ENCODE measurements at places on chromosomes 16 and 17.

GRCh38 chr16:24023621-24024020 is 187.8 kb downstream of the PRKCB start:
- no peaks in the 10 kb centered on the region for H3K27me3 ChIP-seq
- no peaks in the 10 kb centered on the region for H3K4me1 ChIP-seq
- no peak overlapping the region for H3K4me3 ChIP-seq
- H3K36me3 ChIP-seq: no peaks in the 10 kb centered on the region
- no peak for DNase-seq

GRCh38 chr17:11644265-11645212 is 46.3 kb downstream of the DNAH9 start:
- no peak for DNase-seq
- H3K4me1 ChIP-seq: no peaks in the 10 kb centered on the region
- H3K4me3 ChIP-seq: no peak overlapping the region
- no peaks in the 10 kb centered on the region for H3K36me3 ChIP-seq

GRCh38 chr17:76736349-76737081 is 616 bp downstream of the SRSF2 start:
- peak overlapping the region; percentile 99 for H3K27ac ChIP-seq
- H3K27me3 ChIP-seq: no peaks in the 10 kb centered on the region
- no peak for DNase-seq
- no peaks in the 10 kb centered on the region for H3K36me3 ChIP-seq
- H3K4me1 ChIP-seq: peaks cover 72% of the 10 kb centered on the region

- no peak overlapping the region for H3K27ac ChIP-seq
- no peaks in the 10 kb centered on the region for H3K27me3 ChIP-seq
- no peaks in the 10 kb centered on the region for H3K36me3 ChIP-seq
- no peak overlapping the region for H3K4me3 ChIP-seq
These were observed 19.7 kb upstream of the CBX2 start for GRCh38 chr17:79758271-79758670.

DNA sequence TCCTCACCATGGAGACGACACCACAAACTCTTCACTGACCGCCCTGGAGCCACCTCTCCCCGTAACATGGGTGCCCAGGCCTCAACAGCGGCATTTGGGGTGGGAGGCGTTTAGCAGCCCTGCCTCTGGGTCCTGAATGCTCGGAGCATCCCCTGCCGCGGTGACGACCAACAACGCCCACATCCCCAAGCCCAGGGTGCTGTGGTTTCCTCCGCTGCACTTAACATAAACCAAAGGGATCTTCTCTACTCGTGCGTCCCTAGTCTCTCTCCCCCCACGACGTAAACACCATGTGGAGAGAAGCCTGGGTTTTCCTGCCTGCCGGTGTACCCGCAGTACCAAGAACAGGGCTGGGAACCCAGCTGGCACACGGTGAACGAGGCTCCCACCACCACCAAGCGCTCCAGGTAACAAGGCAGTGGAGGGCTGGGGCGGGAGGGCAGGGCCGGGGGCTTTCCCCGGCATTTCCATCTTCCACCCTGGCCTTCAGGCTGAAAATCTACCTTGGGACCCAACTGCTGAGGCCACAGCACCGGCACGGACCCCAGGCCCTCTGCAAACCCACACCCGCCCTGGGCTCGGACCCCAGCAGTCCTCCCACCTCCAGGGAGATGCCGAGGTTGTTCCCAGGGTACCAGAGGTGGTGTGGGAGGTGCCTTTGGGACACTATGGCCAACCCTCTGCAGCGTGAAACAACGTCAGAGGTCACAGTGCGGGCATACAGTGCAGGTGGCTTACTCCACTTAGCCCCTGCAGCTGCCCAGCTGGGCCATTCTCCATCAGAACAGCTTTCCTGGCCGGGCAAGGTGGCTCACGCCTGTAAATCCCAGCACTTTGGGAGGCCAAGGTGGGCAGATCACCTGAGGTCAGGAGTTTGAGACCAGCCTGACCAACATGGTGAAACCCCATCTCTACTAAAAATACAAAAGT is 54.3 kb downstream of the TIMM22 start:
- peaks cover 38% of the 10 kb centered on the region for H3K36me3 ChIP-seq
- H3K27ac ChIP-seq: no peak overlapping the region
- no peaks in the 10 kb centered on the region for H3K27me3 ChIP-seq
- H3K4me1 ChIP-seq: no peaks in the 10 kb centered on the region
- no peak overlapping the region for H3K4me3 ChIP-seq

GRCh38 chr17:12958786-12959185 is 59.0 kb downstream of the ELAC2 start:
- no peak for DNase-seq
- no peak overlapping the region for H3K4me3 ChIP-seq
- no peak overlapping the region for H3K27ac ChIP-seq
- H3K36me3 ChIP-seq: peaks cover 7% of the 10 kb centered on the region
- H3K4me1 ChIP-seq: no peaks in the 10 kb centered on the region

- no peak for DNase-seq
- no peak overlapping the region for H3K4me3 ChIP-seq
- H3K4me1 ChIP-seq: peaks cover 87% of the 10 kb centered on the region
These were observed 4.4 kb downstream of the NHERF2 start for GRCh38 chr16:2031081-2031577.

GRCh38 chr17:77440560-77440981 is 299.8 kb downstream of the SEC14L1 start:
- no peaks in the 10 kb centered on the region for H3K36me3 ChIP-seq
- H3K27me3 ChIP-seq: no peaks in the 10 kb centered on the region
- DNase-seq: no peak
- peak overlapping the region; percentile 81 for H3K27ac ChIP-seq
- H3K4me3 ChIP-seq: no peak overlapping the region
- peaks cover 100% of the 10 kb centered on the region for H3K4me1 ChIP-seq

GRCh38 chr16:49443576-49443975 is 70.0 kb downstream of the C16orf78 start:
- DNase-seq: no peak
- H3K4me1 ChIP-seq: no peaks in the 10 kb centered on the region
- H3K27me3 ChIP-seq: no peaks in the 10 kb centered on the region
- no peak overlapping the region for H3K4me3 ChIP-seq
- no peak overlapping the region for H3K27ac ChIP-seq

- no peaks in the 10 kb centered on the region for H3K36me3 ChIP-seq
- H3K27me3 ChIP-seq: no peaks in the 10 kb centered on the region
- H3K27ac ChIP-seq: no peak overlapping the region
- no peak overlapping the region for H3K4me3 ChIP-seq
These were observed 3.4 kb downstream of the CMTM4 start for GRCh38 chr16:66693149-66693548.

- DNase-seq: no peak
- peaks cover 30% of the 10 kb centered on the region for H3K4me1 ChIP-seq
- H3K27me3 ChIP-seq: no peaks in the 10 kb centered on the region
- no peaks in the 10 kb centered on the region for H3K36me3 ChIP-seq
These were observed 6.1 kb downstream of the PRR29 start for GRCh38 chr17:64004218-64004770.

- no peak overlapping the region for H3K4me3 ChIP-seq
- H3K27me3 ChIP-seq: no peaks in the 10 kb centered on the region
These were observed 149.6 kb downstream of the WWOX start for GRCh38 chr16:78249056-78249455.

DNA sequence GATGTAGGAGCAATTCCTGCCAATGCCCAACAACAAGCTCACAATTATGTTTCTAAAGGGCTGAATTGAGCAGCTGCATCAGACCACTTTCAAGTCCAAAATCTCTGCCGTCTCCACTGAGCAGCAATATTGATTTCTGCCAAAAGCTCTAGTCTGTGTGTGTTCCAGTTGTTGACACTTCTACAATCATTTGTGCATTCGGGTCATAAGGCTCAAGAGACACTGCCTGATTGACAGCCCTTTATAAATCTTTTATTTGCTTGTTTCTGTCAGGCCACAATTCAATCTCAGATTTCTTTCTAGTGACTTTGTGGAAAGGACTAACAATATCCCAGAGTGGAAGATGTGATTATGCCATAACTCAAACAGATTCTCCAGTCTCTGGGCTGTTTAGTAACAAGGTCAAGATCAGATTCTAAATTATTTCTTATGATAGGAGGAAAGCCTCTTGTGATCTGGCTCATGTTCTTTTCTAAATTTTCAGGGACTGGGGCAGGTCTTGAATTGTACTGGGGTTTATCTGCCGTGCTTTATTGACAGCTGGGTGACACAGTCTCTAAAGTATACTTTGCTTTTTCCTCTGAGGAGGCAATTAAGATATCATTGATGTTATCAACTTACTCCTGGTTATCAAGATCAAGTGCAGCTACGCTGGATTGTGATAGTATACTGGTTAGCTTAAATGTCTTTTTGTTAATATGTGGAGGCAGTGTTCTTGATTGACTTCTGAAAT is 377.1 kb downstream of the CNTNAP4 start:
- H3K27ac ChIP-seq: no peak overlapping the region
- no peak for DNase-seq
- no peaks in the 10 kb centered on the region for H3K4me1 ChIP-seq
- H3K27me3 ChIP-seq: no peaks in the 10 kb centered on the region
- no peaks in the 10 kb centered on the region for H3K36me3 ChIP-seq

GRCh38 chr17:50681263-50682200 is 26.2 kb downstream of the ANKRD40 start:
- H3K36me3 ChIP-seq: no peaks in the 10 kb centered on the region
- no peaks in the 10 kb centered on the region for H3K27me3 ChIP-seq
- H3K27ac ChIP-seq: peak overlapping the region; percentile 44
- no peak for DNase-seq
- H3K4me1 ChIP-seq: peaks cover 19% of the 10 kb centered on the region
- H3K4me3 ChIP-seq: no peak overlapping the region

- no peak overlapping the region for H3K4me3 ChIP-seq
- no peak overlapping the region for H3K27ac ChIP-seq
- H3K36me3 ChIP-seq: no peaks in the 10 kb centered on the region
- peaks cover 35% of the 10 kb centered on the region for H3K4me1 ChIP-seq
- no peaks in the 10 kb centered on the region for H3K27me3 ChIP-seq
These were observed 108.7 kb downstream of the SMG6 start for GRCh38 chr17:2194889-2195335.

DNA sequence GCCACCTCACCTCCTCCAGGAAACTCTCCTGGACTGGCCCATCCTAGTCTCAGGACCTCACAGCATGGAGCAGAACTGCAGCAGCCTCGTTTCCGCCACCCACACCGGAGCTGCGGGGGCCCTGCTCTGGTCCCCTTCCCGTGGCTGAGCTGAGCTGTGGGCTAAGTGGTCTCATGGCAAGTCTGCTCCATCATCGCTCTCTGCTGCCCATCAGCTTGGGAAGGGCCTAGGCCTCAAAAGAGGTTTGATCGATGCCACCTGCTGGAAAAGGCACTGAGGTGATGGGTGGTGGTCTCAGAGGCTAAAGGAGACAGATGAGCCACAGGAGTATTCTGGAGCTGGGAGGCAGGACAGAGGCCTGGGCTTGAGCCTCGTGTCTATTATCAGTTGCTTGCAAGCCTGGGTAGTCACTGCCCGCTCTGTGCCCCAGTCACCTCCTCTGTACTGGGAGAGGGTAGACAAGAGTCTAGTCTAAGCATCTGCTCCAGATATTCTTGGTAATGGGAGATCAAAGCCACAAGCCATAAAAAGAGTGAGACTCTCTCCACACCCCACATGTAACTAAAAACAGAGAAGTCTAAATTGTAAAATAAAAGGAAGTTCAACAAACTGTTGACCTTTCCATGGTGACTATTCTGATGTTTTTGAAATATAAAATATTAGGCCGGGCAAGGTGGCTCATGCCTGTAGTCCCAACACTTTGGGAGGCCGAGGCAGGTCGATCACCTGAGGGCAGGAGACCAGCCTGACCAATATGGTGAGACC is 1.6 kb downstream of the ITGAE start:
- H3K4me3 ChIP-seq: no peak overlapping the region
- no peak overlapping the region for H3K27ac ChIP-seq
- DNase-seq: no peak
- H3K27me3 ChIP-seq: no peaks in the 10 kb centered on the region

DNA sequence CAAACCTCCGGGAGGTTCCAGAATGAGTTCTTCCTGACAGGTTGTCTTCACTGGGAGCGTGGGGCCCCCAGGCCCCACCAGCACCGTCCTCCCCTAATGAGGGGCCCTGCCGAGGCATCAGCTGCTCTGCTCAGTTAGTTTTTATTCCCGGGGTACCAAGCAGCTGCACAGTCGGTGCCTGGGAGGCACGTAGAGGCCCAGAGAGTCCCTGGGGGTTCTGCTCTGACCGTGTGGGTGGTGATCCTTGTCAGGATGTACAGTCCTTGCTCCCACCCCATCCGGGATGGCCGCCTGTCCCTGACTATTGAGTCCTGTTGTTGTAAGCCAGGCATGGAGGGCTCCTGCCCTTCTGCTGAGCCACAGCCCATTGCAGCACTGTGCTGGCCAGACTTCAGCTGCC is 18.5 kb downstream of the NMRAL1 start:
- no peaks in the 10 kb centered on the region for H3K27me3 ChIP-seq
- H3K4me1 ChIP-seq: no peaks in the 10 kb centered on the region
- no peak overlapping the region for H3K4me3 ChIP-seq
- DNase-seq: no peak
- H3K36me3 ChIP-seq: no peaks in the 10 kb centered on the region

DNA sequence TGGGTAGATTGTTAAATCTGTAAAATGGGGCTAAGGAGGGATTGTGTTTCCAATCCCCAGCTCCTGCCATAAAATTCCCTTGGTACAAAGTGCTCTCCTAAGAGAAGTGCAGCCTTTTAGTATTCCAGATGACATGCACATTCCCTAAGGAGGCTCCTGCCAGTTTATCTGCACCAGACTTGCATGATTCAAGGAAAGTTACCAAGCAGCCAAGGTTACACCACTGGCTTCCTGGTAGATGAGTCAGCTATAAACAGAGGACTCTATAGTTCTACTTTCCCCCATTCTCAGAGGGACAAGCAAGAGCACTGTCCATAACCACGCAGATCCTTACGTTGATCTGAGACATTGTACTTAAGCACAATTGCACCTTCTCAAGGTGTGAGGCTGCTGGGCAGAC is 1.9 kb downstream of the CALB2 start:
- no peaks in the 10 kb centered on the region for H3K36me3 ChIP-seq
- peaks cover 14% of the 10 kb centered on the region for H3K4me1 ChIP-seq
- H3K4me3 ChIP-seq: no peak overlapping the region
- H3K27me3 ChIP-seq: no peaks in the 10 kb centered on the region
- H3K27ac ChIP-seq: no peak overlapping the region

DNA sequence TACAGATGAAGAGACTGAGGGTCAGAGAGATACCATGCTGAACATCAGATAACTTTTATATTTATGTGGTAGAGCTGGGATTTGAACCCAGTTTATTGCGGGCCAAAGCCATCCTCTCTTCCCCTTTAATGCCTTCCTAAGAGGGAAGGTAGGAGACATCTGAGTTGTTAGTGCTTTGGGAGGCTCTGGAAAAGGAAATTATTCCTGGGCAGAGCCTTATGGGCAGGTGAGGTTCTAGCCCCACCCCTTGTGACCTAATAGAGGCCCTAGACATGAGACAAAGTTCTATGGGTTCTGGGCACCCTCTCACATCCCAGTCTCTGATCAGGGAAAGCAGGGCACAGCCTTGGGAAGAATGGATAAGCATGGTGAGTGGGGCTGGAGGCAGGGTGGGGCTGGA is at the start of gene C17orf50:
C17orf50 (plus strand) TSS at position 301 of the 400 bp plus-strand sequence; CDS start at position 356, 55 bp downstream.
- no peak within 1 kb of the TSS for H3K4me3 ChIP-seq
- H3K4me1 ChIP-seq: peaks cover 12% of the 10 kb centered on the region
- H3K36me3 ChIP-seq: no peaks in the 10 kb centered on the region
- no peaks in the 10 kb centered on the region for H3K27me3 ChIP-seq
- DNase-seq: no peak
